Spleen (tissue), 13 donors: ENCODE measurements at places on chromosomes 12 and 14. TPM values are rescaled to one million over a fixed set of nuclear protein-coding genes. Genes with fewer than 3 reads are reported as not detected.

The KRT71 gene
- not detected for total RNA-seq

The MGP gene
- 65.5 TPM for total RNA-seq

The RTL1 gene
- not detected for total RNA-seq

The A2M gene
- 348 TPM for total RNA-seq

The RD3L gene
- not detected for total RNA-seq

The OAS2 gene
- total RNA-seq, result 71.4 TPM

The SBNO1 gene
- 31.2 TPM for total RNA-seq

The LRTM2 gene
- not detected for total RNA-seq

The CYP27B1 gene
- total RNA-seq, result 1.5 TPM

The SLCO1B1 gene
- not detected for total RNA-seq

The FAIM2 gene
- total RNA-seq, result 1.9 TPM

The GALNT4 gene
- total RNA-seq, result 11.8 TPM

The KITLG gene
- 4.3 TPM for total RNA-seq

The UBR7 gene
- 15.9 TPM for total RNA-seq

The ZFYVE1 gene
- total RNA-seq, result 19.8 TPM

The SIX1 gene
- not detected for total RNA-seq

The CEBPE gene
- 5.7 TPM for total RNA-seq

The MYL6 gene
- total RNA-seq, result 1,138 TPM

The OTUB2 gene
- 0.56 TPM for total RNA-seq

The PSMB11 gene
- total RNA-seq, result not detected

The CLEC7A gene
- 51.8 TPM for total RNA-seq

The RASSF9 gene
- 7.6 TPM for total RNA-seq

The ITFG2 gene
- 42.7 TPM for total RNA-seq

The LRCOL1 gene
- total RNA-seq, result not detected

The KRT8 gene
- 18.6 TPM for total RNA-seq

The HOXC4 gene
- 2.1 TPM for total RNA-seq

The AKAP6 gene
- total RNA-seq, result 3.8 TPM

The NYNRIN gene
- total RNA-seq, result 4.7 TPM

The VRTN gene
- not detected for total RNA-seq

The CLEC6A gene
- 0.30 TPM for total RNA-seq

The PLEKHD1 gene
- 0.28 TPM for total RNA-seq

The ZNF839 gene
- 17.2 TPM for total RNA-seq

The PCNX4 gene
- total RNA-seq, result 56.3 TPM

The MMP17 gene
- total RNA-seq, result 4.7 TPM

The CMTM5 gene
- total RNA-seq, result 4.3 TPM

The SPTB gene
- 0.94 TPM for total RNA-seq

The DIO2 gene
- total RNA-seq, result 0.42 TPM

The NOVA1 gene
- 1.3 TPM for total RNA-seq

The RNF212B gene
- not detected for total RNA-seq

The NANOG gene
- total RNA-seq, result not detected

The SERPINA4 gene
- total RNA-seq, result not detected

The KCNMB4 gene
- total RNA-seq, result 1.1 TPM

The INSM2 gene
- not detected for total RNA-seq
